GM10248 (cell line): ENCODE measurements at places on chromosomes 7 and 10.

DNA sequence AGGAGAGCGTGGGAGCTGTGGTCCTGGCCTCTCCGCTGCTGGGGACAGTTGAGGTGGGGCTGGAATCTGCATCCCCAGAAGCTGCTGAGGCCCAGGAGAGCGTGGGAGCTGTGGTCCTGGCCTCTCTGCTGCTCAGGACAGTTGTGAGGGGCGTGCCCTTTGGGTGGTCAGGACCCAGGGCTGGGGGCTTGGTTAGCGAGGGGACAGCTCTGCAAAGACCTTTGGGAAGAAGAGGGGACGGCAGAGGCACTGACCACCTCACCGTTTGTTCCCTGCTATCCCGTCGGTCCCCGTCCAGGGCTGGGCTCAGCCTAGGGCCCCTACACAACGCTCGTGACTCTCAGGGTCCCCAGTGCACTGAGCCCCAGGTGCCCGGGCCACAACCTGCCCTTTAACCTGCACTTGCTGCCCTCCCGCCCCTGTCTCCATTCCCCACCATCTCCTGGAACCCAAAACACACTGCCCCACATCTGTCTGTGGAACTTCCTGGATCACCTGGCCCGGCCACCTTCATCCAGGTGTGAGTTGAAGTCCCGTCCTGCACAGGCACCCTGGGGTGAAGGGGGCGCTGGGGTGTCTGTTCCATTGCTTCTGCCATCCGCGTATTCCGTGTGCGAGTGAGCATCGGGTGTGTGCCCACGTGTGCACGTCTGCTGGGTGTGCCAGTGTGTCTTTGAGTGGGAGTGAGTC, 14.1 kb downstream of the FOXL3 start:
- no peak for DNase-seq

DNA sequence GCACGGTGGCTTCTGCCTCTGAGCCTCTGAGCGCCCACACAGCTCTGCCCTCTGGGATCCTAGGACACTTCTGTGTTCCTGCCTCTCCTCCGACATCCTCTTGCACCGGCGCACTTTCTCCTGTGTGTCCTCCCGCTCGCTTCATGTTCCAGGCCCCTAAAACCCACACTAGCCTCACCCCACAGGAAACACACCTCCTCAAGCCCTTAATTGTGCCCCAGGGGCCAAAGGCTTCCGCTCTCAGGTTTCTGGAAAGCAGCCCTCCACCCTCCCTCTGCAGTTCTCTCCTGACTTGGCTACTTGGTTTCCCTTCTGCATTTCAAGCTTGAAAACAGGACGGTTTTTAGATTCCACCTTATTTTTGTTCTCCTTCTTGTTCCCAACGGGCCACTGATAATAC, 7.3 kb downstream of the GFRA1 start:
- no peak for DNase-seq

- DNase-seq: no peak
Measured at GRCh38 chr10:68828833-68829232, 1.5 kb downstream of the STOX1 start.

DNA sequence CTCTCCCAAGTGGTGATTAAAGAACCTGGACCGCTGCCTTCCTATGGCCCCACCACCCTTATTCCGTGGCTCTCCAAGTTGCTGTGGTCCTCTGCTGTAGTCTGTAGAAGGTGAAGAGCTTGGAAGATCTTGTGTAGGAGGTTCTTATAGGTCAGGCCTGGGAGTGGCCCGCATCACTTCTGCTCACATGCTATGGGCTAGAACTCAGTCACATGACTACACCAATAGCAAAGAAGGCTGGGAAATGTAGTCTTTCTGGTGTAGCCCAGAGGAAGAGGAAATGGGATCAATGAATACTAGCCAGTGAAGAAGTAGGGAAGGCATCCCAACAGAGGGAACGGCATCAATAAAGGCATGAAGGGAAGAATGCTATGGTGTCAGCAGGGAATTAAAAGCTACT, 41.3 kb upstream of the AOAH start:
- DNase-seq: no peak

- no peak for DNase-seq
Measured at GRCh38 chr10:52469970-52470705, 156.1 kb downstream of the DKK1 start.

- DNase-seq: no peak
Measured at GRCh38 chr7:26008428-26008827, 143.6 kb upstream of the NFE2L3 start.

DNA sequence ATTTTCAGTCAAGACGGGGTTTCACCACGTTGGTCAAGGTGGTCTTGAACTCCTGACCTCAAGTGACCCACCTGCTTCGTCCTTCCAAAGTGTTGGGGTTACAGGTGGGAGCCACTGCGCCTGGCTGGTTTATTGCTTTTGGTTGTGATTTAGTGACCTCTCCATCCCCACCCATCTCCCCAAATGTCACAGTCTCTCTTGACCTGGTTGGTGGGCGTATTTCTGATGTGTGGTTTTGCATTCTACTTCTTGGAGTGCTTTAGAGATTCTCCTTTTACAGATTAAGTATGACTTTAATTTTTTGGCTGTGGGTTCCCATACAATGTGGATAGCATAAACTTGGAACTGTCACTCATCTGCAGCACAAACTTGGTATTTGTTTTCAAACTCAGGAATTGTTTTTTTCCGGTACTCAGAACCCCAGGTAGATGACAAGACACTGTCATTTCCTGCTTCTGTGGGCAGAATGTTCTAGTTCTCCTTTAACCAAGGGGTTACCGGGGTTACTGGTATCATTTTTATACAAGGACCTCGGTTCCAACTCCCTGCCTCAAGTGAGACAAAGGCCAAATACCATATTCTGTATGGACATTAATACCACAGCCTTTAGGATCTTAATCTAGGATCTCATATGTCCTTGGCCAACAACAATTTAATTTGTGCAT, 50.5 kb downstream of the MRC1 start:
- no peak for DNase-seq

DNA sequence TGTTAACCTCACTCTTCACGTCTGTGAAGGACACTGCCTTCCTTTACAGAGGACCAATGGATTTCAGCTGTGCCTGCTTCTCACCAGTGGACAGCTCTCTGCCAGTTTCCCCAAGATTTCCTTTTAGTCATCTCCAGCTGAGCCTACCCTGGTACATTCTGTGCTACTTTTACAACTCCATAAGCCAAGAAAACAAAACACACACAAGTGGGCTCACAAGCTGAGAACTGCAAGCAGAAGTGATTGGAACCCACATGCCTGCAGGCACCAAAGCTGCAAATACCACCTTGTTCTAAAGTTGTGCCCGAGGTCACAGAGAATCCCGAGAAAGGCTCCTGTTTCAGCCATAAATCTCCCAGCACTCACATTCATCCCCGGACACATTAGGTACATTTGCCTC, 636.8 kb downstream of the PHTF2 start:
- DNase-seq: no peak

GRCh38 chr7:19117870-19118608, 603 bp upstream of the TWIST1 start:
- peak; percentile 15 for DNase-seq

GRCh38 chr7:117011419-117012260, 58.3 kb downstream of the ST7 start:
- peak; percentile 59 for DNase-seq

- DNase-seq: no peak
Measured at GRCh38 chr10:32412499-32412853, 33.5 kb upstream of the CCDC7 start.

GRCh38 chr7:11436773-11437524, 395.0 kb downstream of the THSD7A start:
- DNase-seq: no peak

GRCh38 chr10:27512548-27512947, 8.4 kb downstream of the RAB18 start:
- DNase-seq: no peak

DNA sequence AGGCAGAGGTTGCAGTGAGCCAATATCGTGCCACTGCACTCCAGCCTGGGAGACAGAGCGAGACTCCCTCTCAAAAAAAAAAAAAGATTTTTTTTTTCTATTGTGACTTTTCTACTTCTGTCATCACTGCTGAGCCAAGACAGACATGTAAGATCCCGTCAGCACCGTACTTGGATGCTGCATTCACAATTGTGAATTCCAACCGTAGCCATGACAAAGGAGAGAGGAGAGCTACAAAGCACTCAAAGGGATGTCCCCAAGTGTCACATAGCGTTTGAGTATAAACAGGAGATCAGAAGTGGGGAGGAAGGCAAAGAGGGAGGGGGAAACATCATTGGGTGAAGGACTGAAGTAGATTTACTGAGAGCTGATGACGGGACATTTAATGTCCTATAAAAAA, 144.2 kb downstream of the PRPF18 start:
- DNase-seq: no peak
